Effector memory CD8-positive, alpha-beta T cell (primary cell): ENCODE measurements at places on chromosomes 6 and 20.

GRCh38 chr20:19710336-19711120 lies 47.5 kb upstream of the RIN2 start:
- no peak for DNase-seq

GRCh38 chr20:36162272-36162966 lies 7.9 kb downstream of the EPB41L1 start:
- no peak for DNase-seq

- DNase-seq, result no peak
Observed at GRCh38 chr6:8336406-8337057, 98.8 kb downstream of the SLC35B3 start.

DNA sequence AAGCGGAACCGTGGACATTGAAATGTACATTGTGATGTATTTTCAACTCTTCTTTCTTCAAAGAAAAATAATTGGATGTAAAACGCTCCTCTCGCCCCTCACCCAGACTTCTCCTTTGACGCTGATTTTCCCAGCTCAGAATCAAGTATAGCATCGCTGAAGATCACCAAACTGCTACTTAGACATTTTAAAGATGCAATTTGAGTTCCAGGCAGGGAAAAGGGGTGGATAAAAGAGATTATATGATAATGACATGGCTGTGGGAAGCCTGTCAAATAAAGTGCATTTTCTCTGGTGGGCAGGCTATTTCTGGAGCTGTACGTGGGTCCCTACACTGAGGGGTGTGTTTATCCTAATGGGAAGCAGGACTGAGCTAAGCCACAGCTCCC lies 240.4 kb downstream of the CDC5L start:
- no peak for DNase-seq

DNA sequence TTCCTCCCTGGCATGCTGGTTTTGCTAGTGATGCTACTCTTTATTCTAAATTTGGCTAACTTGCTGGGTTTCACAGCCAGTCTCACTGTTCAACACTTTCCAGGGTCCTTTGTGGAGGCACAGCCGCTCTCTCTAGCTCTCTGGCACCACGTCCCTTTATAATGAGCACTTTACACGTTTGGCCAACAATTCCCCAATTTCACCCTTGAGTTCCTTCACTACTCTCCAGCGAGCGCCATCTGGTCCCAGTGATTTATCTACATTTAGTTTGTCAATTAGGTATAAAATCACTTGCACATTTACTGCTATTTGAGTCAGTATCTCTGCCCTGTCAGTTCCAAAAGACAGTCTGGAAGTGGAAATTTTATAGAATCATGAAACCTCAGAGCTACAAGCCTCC lies 241.9 kb upstream of the MOCS1 start:
- DNase-seq, result no peak

DNA sequence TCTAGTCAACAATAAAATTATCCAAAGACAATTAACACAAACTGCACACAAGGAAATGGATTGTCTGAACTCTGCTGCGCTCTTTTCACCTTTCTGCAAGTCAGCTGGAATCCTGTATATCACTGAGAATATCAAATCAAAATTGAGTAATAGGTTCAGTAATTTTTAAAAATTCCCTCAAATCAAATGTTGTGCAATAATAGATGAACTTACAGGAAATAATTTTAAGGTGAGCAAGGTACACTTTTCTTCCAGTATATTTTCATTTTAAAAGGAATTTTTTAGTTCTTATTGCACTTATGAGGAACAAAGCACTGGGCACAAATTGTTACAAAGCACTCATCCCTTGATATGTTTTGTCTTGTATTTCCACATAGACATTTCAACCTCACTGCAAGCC lies 1.2 kb downstream of the SAYSD1 start:
- DNase-seq, result no peak

DNA sequence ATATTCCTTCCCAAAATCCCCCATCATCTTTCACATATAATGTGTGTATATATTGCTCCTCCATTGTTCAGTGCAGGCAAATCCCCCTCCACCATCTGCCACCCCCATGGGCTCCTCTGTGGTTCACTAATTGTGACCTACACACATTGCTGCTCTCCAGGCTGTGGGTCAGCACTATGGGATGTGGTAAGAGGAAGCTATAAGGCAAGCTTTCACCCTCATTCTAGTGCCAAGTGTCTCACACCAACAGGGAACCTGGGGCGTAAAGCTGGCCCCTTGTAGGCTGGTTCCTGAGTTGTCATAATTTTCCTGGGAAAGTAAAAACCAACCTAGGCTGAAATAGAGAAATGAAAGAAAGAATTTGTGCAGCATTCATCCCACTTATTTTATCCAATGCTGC lies 16.8 kb downstream of the FKBP1A start:
- no peak for DNase-seq

- no peak for DNase-seq
Observed at GRCh38 chr20:11965602-11966001, 47.9 kb downstream of the BTBD3 start.

GRCh38 chr6:169339731-169340309 lies 86.2 kb upstream of the THBS2 start:
- DNase-seq, result no peak

GRCh38 chr20:5674176-5674660 lies 76.0 kb upstream of the SHLD1 start:
- DNase-seq, result no peak

- no peak for DNase-seq
Observed at GRCh38 chr6:74269600-74269858, 573.5 kb downstream of the CD109 start.

DNA sequence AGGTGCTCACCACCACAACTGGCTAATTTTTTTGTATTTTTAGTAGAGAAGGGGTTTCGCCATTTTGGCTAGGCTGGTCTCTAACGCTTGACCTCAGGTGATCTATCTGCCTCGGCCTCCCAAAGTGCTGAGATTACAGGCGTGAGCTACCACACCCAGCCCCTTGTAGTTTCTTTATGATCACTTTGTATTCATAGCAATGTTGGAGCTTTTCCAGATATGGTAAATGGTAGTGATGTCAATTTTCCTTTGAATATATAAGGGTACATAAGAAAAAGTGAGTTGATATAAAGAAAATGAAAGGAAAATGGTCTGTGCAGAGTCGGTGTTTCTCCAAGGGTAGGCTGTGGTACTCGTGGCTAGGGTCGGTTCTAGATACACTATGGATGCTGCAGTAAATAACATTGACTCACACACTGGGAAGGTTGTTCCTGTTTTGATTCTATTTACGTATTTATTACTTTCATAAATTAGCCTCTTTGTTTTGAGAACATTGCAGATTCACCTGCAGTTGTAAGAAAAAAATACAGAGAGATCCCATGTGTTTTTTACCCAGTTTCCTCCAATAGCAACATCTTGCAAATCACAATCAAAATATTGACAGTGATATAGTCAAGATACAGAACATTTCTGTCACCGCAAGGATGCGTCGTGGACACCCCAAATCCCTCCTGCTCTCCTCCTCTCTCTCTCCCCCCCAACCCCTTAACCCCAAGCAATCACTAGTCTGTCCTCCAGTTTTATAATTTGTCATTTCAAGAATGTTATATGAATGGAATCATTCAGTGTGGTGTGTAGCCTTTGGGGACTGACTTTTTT lies 2.5 kb downstream of the ZNF831 start:
- DNase-seq, result no peak

- no peak for DNase-seq
Observed at GRCh38 chr6:166539543-166539942, 46.9 kb downstream of the RAMACL start.

DNA sequence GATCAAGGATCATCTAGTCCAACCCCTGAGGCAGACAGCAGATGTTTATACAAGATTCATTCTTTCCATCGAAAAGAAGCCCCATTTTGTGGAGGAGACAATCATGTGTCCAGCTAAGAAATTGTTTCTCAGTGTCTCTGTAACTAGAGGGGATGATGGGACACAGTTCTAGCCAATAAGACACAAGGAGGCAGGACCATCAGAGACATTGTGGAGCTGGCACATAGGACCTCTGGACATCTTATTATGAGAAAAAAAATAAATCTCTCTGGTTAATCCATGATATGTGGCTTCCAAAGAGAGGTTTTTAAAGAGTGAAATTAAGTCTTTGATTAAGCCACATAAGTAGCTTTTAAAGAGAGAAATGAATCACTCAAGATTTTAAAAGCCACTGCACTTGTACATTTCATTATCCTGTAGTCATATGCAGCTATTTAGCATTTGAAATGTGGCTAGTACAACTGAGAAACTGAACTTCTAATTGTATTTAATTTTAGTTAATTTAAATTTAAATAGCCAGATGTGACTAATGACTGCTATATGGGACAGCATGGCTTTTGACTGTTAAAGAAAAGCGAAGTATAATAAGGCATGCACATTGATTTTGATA lies 176.8 kb downstream of the TASP1 start:
- no peak for DNase-seq

DNA sequence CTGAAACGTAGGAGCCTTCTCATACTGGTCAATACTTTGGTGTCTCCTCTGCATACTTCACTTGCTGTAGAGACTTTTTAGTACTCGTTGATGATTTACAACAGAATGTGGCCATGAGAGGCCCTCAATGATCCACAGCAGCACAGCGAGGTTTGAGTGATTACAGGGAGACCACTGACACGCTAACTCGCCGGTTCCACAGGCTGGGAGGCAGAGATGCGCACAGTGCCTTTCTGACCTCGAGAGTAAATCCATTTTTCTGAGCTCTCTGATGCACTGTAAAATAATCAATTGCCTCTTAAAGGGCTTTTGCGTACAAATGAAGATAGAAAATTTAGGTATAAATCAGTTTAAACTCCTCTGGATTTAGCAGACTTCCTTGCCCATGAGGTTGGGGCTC lies 56.2 kb upstream of the TBC1D7 start:
- DNase-seq, result no peak

GRCh38 chr6:88059191-88059590 lies 11.6 kb downstream of the SPACA1 start:
- no peak for DNase-seq

GRCh38 chr20:23661002-23661429 lies 23.3 kb upstream of the CST3 start:
- DNase-seq, result no peak
